ENCODE measurements at places on chromosomes 1 and 21.

DNA sequence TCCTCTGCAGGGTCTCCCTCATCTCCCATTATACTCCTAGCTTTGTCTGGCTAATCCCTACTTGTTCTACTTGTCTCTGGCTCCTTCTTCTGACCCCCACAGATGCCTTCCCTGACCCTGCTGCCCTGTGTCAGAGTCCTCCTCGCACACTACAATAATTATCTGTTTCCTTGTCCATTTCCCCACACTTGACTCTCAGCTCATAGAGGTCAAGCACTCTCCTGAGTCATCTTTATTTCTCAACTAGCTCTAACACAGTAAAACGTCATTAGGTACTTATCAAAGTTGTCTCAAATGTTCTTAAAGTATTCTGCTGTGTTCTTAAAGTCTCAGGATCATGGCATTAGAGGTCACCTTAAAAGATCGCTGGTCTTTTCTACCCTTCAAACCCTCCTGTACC, 47.1 kb downstream of the C8A start:
- no peak for DNase-seq

- no peak for DNase-seq
Measured at GRCh38 chr1:117225931-117226330, 15.2 kb upstream of the VTCN1 start.

GRCh38 chr1:156076609-156077429, 5.4 kb downstream of the MEX3A start:
- DNase-seq: no peak

- no peak for DNase-seq
Measured at GRCh38 chr1:116986421-116987255, 14.9 kb upstream of the CD101 start.

GRCh38 chr1:178751046-178751445, 26.0 kb downstream of the RALGPS2 start:
- DNase-seq: no peak

All from NCI-H2081 treated with DMSO at 0.1 percent for 48 hours (cell line).